ENCODE measurements at places on chromosomes 2 and 18. TPM values are rescaled to one million over a fixed set of nuclear protein-coding genes. Genes with fewer than 3 reads are reported as not detected.

The IGFBP2 gene
- total RNA-seq = 376 TPM

The STON1 gene
- 35.0 TPM for total RNA-seq

The HOXD9 gene
- total RNA-seq = 1.1 TPM

The TMEM185B gene
- total RNA-seq = 28.6 TPM

The RNF152 gene
- 28.6 TPM for total RNA-seq

The KCTD1 gene
- 38.5 TPM for total RNA-seq

The LYPD1 gene
- 6.7 TPM for total RNA-seq

The SNTG2 gene
- total RNA-seq = not detected

The SPATS2L gene
- total RNA-seq = 78.6 TPM

The KIAA2012 gene
- total RNA-seq = 0.24 TPM

The NEB gene
- total RNA-seq = 0.92 TPM

The FBLN7 gene
- 1.9 TPM for total RNA-seq

The COL5A2 gene
- total RNA-seq = 438 TPM

The DPP10 gene
- 73.0 TPM for total RNA-seq

The FBXO41 gene
- total RNA-seq = 8.1 TPM

The LRP1B gene
- total RNA-seq = 1.7 TPM

The MAP3K19 gene
- total RNA-seq = not detected

The ARL4C gene
- total RNA-seq = 20.7 TPM

The TACR1 gene
- total RNA-seq = 0.09 TPM

The TWSG1 gene
- 57.2 TPM for total RNA-seq

The CBLN2 gene
- total RNA-seq = not detected

The SERPINB12 gene
- total RNA-seq = not detected

The FIGN gene
- 11.5 TPM for total RNA-seq

The CASP10 gene
- 2.8 TPM for total RNA-seq

The CHRNG gene
- not detected for total RNA-seq

The CCDC142 gene
- total RNA-seq = 26.2 TPM

The LCT gene
- total RNA-seq = not detected

The COL3A1 gene
- 7,584 TPM for total RNA-seq

The DSEL gene
- total RNA-seq = 6.4 TPM
